ENCODE measurements at places on chromosomes 4 and X.

- no peak for DNase-seq
Observed at GRCh38 chrX:45140812-45141211, 59.9 kb downstream of the DIPK2B start.

GRCh38 chrX:112851806-112852205, 11.2 kb upstream of the AMOT start:
- no peak for DNase-seq

DNA sequence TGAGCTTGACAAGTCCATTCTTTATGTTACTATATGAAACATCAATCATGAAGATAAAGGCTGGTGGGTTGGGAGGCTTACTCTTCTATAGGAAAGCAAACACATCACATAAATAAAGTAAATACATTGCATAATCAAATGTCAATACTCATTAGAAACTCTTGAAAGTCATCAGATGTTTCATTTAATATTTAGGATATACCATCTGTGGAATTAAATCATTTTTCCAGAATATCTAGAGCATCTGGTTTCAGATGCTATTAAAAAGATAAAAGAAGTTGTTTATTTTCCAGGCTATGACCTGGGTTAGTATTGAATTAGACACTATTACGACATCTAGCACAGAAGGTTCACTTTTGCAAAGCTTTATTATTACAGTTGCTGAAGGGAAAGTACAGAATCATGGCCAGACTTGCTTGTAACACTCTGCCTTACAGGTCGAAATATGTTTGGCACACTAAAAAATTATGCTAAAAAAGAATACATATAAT, 72.6 kb downstream of the METTL14 start:
- DNase-seq, result no peak

GRCh38 chrX:74434336-74434735, 13.0 kb downstream of the SLC16A2 start:
- DNase-seq, result no peak

DNA sequence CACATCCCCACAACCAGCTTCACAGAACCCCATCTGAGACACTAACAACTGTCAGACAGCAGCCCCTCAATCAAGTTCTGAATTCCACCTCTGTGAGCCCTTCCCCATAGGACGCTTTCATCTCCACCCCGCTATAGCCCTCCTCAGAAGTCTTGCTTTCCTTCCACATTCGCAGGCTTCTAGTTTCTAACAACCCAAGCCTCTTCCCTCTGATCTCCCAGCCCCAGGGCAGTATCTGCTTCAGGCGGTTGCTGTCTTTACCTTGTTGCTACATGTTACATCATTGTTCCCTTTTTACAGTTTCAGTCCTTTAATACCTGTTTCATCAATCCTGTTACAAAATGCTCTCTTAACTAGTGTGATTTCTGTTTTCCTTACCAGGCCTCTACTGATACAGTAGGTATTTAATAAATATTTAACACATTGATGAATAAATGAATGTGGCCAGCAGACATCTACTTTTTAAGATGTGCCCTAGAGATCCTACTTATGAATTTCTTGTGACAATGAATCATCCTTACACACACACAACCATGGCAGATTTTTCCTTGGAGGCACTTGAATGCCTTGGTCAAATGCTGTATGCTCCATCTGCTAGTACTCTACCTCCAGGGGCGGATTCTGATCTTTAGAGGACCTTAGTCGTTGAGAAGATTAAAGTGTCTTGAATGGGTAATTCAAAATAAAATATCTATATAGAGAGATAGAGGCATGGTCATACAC, 164.7 kb upstream of the SLIT2 start:
- DNase-seq, result no peak

- DNase-seq, result peak; percentile 34
Observed at GRCh38 chrX:43882294-43882681, at the start of gene MAOB. MAOB (minus strand) TSS chrX:43882450; CDS start chrX:43882299, 151 bp downstream.

GRCh38 chrX:36861601-36862000, 146.6 kb upstream of the FAM47C start:
- no peak for DNase-seq
